A172 (cell line): ENCODE measurements at places on chromosomes 2 and 18. TPM values are rescaled to one million over a fixed set of nuclear protein-coding genes. Genes with fewer than 3 reads are reported as not detected.

GRCh38 chr18:59763541-59764136 lies 66.4 kb upstream of the CCBE1 start:
- no peak for DNase-seq

- no peak for DNase-seq
Measured at GRCh38 chr2:16522031-16522831, 143.4 kb downstream of the CYRIA start.

Gene KCNS3
- 4.4 and 7.3 TPM in 2 replicates for total RNA-seq

GRCh38 chr2:175817221-175817620 lies 184.8 kb downstream of the LNPK start:
- DNase-seq = no peak

DNA sequence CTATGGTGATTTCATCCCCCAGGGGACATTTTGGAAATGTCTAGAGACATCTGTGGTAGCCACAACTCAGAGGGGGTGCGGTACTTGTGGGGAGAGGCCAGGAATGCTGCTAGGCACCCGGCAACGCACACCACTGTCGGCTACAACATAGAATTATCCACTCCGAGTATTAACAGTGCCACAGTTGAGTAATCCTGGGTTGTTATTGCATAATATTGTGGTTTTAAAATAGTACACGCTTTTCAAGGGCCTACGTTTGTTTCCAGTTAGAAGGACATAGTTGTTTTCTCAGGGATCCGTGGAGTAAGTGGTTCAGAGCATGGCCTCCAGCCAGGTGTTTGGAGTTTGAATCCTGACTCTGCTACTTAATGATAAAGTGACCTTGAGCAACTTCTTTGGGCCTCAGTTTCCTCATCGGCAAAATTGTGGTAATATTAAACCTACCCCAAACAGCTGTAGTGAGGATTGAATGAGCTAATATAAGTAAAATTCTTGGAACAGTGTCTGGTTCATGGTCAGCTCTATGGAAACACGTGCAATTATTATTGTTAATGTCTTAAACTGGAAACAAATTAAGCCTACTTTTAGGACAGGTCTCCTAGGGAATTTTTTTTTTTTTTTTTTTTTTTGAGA lies 24.5 kb downstream of the CYP27A1 start:
- DNase-seq = peak; percentile 95

DNA sequence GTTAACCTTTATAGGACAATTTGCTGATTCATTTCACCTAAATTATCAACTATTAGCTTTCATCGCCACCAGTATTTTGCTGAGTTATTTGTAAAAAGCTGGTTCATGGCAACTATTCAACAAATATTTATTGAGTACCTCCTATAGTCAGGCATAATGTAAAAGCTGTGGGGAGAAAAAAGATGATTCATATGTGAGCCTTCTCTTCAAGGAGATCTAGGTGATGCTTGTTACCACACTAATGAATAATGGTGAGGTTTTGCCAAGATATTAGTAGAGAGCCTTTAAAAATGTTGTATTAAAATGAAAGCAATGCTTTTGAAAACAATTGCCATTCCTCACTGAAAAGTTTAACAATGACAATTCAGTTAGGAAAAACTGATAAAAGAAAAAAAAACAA lies 187.8 kb downstream of the ANKRD44 start:
- DNase-seq = no peak

DNA sequence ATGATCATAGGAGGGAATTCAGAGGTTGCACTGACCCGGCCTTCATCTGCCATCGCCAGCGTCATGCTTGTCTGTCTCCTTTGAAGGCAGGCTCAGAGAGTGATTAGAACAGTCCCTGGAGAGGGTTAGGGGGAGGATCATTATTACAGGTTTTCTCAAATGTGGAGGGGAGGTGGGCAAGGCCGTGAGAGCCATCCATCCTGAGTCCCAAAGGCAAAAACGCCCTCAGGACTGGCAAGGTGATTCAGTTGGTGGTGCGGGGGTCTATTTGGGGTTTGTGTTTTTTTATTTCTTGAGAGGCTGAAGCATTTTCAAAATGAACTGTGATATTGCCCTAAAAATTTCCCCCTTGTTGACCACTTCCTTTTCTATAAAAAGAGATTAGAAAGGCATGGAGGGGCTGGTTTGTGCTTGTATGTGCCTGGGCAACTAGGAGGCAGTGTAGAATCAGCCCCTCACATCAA lies 39.3 kb upstream of the GYPC start:
- DNase-seq = no peak

DNA sequence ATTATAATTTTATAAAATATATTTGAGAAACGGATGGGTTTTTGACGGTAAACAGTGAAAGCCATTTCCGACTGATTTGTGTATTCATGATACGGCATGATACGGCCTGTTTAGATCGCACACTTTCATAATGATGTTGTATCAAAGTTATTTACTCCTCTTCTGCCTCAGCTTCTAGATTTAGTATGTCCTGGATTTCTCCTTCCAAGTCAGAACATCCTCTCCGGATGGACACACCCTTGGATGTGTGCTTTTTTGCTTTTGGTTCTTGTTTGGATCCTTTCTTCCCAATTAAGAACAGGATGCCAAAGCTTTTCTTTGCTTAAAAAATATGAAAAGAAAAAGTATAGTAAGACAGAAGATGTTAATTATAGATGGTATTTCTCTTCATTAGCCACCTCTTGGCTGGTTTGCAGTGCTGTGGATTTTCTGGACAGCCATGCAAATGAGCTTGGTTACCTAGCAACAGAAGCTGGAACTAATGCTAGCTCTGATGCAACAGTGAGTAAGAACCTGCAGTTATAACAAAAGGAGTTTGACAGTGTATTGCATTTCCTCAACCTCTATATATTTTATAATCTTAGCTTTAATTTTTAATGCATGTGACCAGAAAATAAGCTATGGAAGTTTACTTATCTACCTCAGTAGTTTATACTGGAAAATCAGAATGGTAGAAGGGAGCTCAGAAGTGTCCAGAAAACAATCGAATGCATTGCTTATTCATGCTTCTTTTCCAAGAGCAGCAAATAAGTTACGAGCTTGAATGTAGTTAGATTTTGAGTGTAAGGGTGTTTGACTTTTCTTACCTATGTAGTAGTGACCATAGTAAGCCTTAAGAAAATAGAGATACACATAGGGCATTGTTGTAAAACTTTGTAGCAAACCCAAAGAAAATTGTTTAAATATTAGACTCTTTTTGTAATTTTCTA lies 27.9 kb downstream of the RMND5A start:
- peak; percentile 25 for DNase-seq
